ENCODE measurements at places on chromosomes 3 and 15.

- no peak for DNase-seq
Observed at GRCh38 chr15:94193906-94194305, 37.5 kb upstream of the MCTP2 start.

GRCh38 chr15:96087180-96087884 is 243.2 kb upstream of the NR2F2 start:
- DNase-seq: no peak

- no peak for DNase-seq
Observed at GRCh38 chr15:78347586-78348543, 7.7 kb downstream of the CRABP1 start.

- DNase-seq: no peak
Observed at GRCh38 chr15:85800478-85801123, 5.9 kb upstream of the KLHL25 start.

DNA sequence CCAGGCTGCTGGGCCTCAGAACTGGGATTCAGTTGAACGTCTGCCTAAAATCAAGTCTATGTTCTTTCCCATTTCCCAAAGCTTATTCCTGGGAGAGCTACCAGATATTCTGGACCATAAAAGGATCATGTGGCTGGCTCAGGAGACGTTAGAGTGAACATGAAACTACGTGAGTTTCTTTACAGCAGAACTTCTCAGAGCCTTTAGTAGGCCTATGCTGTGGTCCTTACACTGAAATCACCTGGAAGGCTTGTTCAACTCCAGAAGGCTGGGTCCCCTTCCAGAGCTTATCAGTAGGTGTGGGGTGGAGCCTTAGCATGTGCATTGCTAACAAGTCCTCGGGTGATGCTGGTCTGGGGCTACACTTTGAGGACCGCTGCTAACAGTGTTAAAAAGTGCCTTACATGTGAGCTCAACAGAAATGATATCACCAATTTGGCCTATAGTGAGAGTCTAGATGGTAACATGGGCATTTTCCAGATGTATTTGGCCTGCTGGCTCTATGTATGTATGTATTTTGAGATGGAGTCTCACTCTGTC is 50.7 kb downstream of the LMCD1 start:
- DNase-seq: no peak

DNA sequence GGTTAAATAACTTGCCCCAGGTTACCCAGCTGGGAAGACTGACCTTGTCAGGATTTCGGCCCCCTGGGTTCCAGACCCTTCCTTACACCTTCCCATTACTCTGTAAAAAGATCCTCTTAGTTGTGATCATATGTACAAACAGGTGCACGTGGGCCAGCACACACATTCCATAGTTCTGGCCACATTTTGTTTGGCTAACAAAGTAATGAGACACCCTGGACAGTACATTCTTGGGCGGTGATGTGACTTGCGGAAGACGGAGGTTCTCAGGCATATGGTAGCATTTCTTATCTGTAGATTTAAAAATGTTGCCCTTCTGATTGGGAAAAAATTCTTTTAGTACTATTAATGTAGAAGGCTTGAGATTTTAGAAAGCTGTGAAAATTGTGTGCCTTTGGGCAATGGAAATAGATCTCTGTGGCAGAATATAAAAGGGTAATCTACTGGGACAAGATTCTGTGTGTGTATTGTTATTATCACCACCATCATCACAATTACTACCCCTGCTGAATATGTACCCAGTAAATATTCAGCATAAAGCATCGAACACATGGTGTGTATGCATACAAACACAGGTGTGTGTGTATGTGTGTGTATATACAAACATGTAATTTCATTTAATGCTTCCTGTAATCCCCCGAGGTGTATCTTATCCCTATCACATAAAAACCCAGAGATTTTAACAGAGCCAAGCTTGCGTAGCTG is 205.4 kb upstream of the UBE2E1 start:
- no peak for DNase-seq

- no peak for DNase-seq
Observed at GRCh38 chr3:186790261-186790981, 7.0 kb downstream of the EIF4A2 start.

DNA sequence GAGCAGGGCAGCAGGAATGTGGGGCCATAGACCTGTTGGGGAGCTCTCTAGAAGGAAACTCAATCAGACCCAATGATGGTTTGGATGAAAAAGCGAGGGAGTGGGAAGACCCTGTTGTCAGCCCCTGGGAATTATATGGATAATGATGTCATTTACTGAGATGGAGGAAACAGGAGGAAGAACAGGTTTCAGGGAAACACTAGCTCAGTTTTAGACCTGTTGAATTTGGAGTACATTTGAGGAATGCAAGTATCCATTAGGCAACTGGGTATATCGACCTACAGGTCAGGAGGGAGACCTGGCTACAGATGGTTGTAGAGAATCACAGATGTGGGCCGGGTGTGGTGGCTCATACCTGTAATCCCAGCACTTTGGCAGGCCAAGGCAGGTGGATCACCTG is 266.9 kb upstream of the NR2E3 start:
- no peak for DNase-seq

DNA sequence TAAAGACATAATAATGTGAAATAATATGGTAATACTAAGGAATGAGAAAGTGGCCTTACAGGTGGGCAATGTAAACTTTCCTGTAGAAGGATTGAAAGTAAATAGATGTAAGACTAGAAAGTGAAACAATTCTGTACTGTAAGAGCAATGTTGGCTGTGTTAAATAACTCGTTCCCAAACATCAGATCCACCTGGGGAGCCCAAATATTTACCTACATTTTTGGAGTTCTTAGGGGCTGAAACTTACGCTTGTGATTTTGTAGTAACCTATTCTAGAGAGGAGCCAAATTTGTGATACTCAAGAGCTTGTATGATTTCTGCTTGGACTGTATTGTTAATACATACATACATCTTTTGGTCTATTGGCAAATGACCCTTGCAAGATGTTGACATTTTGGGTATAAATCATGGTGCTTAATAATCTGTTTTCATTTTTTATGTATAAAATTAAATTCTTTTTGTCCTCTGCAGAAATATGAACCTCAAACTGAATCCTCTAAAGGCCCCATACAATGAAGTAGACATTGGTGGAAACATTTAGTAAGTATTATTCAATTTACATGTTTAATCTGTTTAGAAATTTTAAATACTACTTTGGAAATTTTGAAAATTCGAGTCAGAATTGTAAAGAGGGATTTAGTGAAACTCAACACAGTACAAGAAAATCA is 8.5 kb upstream of the CHD2 start:
- DNase-seq: no peak
